ENCODE measurements at places on chromosomes 11 and 22.

DNA sequence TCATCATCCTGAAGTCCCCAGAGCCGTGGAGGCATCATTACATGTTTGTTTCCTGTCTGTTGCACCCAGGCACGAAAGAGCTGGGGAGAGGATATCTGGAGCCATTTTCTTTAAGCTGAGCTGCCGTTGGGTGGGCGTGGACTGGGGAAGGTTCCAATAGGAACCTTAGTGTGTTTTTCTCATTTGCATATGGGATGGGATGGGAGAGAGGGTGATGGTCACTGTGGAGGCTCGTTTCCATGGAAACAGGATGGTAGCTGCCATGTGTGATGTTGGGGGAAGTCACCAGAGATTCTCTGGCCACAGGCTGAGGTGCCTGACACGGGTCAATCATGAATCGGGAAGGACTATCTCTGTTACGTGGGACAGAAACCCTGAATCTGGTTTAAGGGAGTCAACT is 39.7 kb downstream of the CACNA1I start:
- DNase-seq = no peak

GRCh38 chr11:69552951-69553350 is 71.5 kb downstream of the LINC01488 start:
- no peak for DNase-seq

- no peak for DNase-seq
Measured at GRCh38 chr11:34642001-34642554, 21.2 kb downstream of the EHF start.

DNA sequence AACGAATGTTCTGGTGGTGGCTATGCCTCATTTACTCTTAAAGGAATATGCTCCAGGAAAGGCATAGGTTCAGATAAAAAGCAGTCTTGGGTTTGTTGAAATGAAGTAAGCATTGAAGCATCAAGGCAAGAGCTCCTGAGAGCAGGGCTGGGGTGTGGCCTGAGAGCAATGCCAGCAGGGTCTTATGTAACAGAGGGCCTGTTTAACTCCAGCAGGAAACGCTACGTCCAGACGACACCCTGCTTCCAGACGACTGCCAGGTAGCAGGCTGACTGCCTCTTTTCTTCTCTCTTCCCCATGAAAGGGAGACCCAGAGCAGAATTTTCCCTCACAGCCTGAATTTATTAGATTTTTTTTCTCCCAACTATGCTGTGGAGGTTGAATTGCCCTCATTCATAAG is 127.2 kb upstream of the SLC5A12 start:
- DNase-seq = no peak

- DNase-seq = no peak
Measured at GRCh38 chr11:73395297-73396208, 19.4 kb downstream of the RELT start.

- no peak for DNase-seq
Measured at GRCh38 chr11:117200813-117201657, 1.9 kb downstream of the TAGLN start.

GRCh38 chr11:126519764-126520734 is 164.6 kb downstream of the ST3GAL4 start:
- no peak for DNase-seq

DNA sequence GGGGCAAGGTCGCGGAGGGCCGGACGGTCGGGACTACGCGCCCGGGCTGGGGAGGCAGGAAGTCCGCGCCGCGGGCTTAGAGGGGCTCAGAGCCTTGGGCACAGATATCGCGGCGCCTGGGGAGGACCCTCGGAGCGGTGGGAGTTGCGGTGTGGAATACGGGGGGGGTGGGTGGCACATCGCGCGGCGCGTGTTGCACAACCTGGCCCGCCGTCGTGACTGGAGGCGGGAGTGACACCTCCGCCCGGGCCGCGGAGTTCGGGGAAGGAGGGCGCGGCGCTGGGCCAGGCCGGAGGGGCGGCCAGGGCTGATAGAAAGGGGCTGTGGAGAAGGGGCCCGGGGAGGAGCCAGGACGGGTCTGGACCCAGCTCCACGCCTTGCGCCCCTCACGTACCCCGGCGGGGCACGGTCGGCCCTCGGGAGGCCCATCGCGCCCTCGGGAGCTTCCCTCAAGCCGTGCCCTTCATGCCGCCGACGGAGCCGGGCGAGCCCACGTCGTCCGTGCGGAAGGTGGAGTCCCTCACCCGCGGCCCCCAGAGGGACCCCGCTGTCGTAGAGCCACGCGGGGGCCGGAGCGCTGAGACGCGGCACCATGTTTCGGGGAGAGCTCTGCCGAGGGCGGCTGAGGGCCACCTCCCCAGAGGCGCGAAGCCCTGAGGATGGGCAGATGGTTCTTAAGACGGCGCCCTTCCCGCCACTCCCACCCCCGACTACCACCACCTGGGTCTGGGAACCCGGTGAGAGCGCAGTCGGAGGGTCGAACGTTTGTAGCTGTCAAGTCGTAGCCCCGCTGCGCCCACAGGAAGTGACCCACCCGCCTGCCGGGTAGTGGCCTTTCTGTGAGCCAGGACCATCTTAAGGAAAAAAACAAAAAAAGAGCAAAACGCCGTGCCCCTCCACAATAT is 729 bp downstream of the IL17RA start:
- DNase-seq = no peak

- DNase-seq = no peak
Measured at GRCh38 chr11:20592741-20593140, 6.7 kb upstream of the SLC6A5 start.

GRCh38 chr22:19520566-19521305 is 3.5 kb downstream of the CLDN5 start:
- no peak for DNase-seq

- DNase-seq = no peak
Measured at GRCh38 chr11:541433-541885, 4.1 kb downstream of the LRRC56 start.

DNA sequence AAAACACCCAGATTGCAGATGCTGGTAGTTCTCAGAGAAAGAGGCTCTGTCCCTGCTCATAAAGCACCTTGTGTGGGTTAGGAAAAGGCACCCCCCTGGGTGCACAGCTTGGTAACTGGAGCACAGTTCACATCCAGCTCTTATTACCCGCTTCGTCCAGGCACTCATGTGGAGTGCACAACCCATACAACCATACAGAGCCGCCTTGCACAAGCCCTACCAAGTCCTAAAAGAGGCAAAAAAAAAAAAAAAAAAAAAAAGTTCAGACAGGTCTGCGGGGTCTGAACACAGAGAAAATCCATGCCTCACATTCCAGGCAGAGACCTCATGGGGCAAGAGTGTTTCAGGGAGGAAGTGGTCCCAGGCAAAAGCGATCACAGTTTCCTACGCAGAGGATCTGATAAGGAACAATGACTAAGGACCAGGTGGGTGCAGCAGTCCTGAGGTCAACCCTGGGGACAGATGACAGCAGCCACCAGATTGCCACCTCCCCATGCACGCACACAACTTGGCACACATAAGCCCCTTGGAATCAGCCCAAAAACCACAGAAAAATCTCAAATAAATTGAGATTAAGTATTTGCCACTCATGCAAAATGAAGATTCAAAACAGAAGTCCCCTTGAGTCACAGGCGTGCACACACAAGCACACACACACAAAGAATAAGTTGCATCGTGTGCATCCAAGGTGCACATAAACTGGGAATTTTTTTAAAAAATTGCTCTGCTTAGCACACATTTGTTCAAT is 12.3 kb downstream of the MB start:
- DNase-seq = peak; percentile 40

DNA sequence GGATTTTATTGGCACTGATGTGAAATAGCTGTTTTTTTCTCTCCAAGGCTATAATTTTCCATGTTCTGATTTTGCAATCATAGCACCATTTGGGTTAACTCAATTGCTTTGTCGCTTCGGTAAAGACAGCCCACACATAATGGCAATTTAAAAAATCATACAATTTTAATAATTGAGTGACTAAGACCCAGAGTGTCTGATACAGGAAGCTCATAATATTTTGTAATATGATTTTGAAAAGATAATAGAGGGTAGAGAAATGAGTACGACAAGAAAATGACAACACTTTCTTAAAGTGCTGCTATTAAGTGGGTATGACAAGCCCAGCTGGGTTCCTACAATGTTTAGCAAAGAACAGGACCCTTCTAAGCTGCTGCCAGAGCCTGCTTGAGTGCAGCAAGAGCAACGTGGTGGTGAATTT is 439.1 kb downstream of the METTL15 start:
- peak; percentile 20 for DNase-seq

GRCh38 chr11:128643661-128644317 is 50.1 kb upstream of the FLI1 start:
- no peak for DNase-seq

GRCh38 chr11:133547808-133548494 is 15.7 kb upstream of the OPCML start:
- no peak for DNase-seq

- DNase-seq = no peak
Measured at GRCh38 chr22:34973016-34973415, 92.9 kb upstream of the ISX start.

DNA sequence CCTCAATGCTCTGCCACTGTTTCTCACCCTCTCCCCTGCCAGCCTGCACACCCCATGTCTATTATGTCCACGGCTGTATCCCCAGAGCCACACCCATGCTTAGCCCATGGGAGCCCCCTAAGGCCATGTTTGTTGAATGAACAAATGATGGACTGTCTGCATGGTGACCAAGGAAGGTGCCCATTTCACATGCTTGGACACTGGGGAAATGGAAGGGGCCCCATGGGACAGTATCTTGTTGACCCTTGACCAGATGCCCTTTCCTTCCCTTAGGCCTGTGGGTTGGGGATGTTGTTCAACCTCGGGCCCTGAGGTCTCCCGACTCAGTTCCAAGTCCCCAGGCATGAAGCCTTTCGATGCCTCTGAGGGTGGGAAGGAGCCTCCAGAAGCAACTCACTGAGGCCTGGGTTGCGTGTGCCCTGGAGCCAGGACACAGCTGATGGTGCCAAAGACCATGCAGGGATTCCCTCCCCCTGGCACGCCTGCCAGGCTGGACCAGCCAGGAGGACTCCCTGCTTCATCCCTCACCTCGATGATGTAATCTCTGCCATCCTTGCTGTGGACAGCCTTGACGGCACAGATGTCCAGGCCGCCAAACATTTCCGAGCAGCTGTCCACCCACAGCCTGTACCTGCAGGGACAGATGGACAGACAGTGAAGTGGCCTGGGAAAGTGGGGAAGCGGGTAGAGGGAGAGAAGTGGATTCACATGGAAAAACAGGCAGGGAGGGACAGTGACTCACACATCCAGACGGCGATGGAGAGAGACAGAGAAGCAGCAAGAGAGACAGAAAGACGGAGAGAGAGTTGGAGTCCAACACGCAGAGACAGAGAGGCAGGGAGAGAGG is 58.9 kb downstream of the FBXO7 start:
- peak; percentile 60 for DNase-seq

DNA sequence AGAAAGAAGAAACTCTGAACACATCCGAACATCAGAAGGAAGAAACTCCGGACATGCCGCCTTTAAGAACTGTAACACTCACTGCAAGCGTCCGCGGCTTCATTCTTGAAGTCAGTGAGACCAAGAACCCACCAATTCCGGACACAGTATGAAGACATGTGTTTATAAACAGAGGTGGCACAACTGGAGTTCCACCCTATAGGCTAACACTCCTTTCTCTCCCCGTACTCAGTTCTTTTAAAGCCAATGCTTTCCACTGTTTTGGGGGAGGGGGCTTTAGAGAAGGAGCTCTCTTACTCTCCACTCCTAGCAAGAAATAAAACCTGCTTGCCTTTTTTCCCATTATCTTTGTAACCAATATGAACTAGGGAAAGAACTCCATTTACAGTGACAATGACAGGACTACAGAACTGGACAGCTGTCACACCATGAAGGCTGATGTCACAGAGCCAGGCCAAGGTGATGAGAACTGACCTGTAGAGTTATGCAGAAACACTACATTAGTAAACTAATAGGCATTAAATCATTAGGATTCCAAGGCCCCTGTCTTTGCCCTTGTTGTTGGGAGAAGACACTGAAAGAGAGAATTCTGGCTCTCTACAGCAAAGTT is 733 bp downstream of the TRIM5 start:
- peak; percentile 33 for DNase-seq

DNA sequence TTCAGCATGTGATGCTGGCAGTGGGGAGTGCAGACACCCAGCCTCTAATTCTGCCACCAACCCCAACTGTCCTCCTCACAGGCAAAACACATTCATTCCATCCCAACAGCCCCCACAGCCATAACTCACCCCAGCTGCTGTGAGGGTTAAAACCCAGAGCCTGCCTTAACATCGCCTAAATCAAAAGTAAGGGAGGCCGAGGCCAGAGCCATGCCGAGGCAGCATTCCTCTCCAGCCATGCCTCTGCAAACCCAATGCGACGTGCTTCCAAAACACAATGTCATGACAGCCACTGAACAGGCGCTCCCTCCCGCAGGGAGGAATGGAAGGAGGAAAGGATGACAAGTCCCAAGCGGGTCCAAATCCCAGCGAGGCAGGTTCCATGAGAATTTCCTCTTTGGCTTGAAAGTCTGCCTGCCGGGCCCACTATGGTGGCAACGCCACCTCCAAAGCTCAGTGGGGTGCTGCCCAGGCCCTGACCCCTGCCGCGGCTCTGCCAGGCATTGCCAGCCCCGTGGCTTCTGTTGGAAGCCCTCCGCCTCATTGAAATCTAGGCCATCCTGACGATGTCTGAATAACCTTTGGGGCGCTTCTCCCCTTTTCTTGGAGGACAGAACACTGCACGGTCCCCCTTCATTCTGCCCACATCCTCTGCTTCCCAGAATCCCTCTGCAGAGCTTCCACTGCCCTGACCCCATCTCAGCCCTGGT is 472.3 kb downstream of the BRD1 start:
- no peak for DNase-seq

GRCh38 chr11:34977089-34977912 is 60.9 kb downstream of the PDHX start:
- DNase-seq = peak; percentile 95

GRCh38 chr11:121603316-121603715 is 150.5 kb upstream of the SORL1-AS1 start:
- no peak for DNase-seq

GRCh38 chr11:120819003-120819402 is 204.9 kb upstream of the TBCEL start:
- no peak for DNase-seq

DNA sequence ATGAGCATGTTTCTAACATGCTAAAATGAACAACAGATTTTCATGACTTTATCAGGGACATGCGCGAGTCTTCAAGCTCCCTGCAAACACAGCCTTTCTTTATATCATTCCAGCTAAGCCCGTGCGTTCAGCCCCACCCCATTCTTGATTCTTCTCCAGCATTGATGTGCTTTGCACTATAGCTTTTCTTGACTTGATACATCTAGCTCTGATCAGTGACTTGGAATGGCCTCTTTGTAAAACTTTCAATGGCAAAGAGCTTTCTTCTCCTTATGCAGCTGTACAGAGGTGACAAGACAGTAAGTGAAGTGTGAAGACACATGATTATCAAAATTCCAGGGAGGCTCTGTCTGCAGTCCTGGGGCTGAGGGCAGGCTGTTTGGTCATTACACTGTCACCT is 561.0 kb downstream of the OPCML start:
- no peak for DNase-seq

DNA sequence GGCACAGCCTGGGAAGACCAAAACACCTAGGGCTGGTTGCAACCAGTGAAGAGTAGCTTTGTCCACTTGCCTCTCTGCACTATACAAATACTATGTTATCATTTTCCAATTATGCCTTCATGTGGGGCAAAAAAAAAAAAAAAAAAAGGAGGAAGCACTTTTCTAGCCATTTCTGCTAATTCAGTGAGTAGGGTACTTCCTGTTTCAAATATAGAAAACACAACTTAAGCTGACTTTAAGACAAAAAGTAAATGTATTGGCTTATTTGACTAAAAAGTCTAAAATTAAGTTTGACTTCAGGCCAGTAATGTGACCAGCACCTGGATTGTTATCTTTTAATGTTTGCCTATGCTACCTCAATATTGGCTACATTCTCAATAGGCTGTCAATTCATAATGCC is 15.3 kb downstream of the CCDC73 start:
- no peak for DNase-seq

GRCh38 chr11:26931248-26931631 is 62.7 kb upstream of the FIBIN start:
- DNase-seq = peak; percentile 86
